ENCODE measurements at places on chromosomes 11 and 22. TPM values are rescaled to one million over a fixed set of nuclear protein-coding genes. Genes with fewer than 3 reads are reported as not detected.
A peak's percentile ranks its signal among the peaks of the same experiment; 100 is the strongest.

Gene KRTAP5-2
- total RNA-seq, result 0.54 TPM

Gene CDHR5
- 1.4 TPM for total RNA-seq

Gene PAK1
- 34.1 TPM for total RNA-seq

Gene CCDC87
- total RNA-seq, result 0.61 TPM

Gene SCGB1D2
- total RNA-seq, result not detected

Gene FREY1
- total RNA-seq, result 1.9 TPM

Gene LIMK2
- 13.0 TPM for total RNA-seq

DNA sequence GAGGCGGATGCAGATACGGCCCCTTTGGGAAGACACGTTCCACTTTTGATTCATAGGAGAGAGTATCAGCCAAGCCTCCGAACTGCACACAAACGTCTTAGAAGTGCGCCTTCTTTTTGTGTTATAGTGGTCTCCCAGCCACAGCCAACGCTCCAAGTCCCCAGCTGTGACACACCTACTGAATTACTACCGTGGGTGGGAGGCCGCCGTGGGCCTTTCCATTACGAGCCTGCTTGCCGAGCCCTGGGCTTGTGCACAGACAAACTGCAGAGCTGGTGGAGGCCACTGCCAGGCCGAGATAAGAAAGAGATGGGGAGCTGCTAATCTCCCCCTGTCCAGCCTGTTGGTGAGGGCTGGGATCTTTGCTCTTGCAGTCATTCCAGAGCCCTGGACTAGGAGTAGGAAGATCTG is 761 bp downstream of the HMBS start:
- peak; percentile 49 for ATAC-seq

DNA sequence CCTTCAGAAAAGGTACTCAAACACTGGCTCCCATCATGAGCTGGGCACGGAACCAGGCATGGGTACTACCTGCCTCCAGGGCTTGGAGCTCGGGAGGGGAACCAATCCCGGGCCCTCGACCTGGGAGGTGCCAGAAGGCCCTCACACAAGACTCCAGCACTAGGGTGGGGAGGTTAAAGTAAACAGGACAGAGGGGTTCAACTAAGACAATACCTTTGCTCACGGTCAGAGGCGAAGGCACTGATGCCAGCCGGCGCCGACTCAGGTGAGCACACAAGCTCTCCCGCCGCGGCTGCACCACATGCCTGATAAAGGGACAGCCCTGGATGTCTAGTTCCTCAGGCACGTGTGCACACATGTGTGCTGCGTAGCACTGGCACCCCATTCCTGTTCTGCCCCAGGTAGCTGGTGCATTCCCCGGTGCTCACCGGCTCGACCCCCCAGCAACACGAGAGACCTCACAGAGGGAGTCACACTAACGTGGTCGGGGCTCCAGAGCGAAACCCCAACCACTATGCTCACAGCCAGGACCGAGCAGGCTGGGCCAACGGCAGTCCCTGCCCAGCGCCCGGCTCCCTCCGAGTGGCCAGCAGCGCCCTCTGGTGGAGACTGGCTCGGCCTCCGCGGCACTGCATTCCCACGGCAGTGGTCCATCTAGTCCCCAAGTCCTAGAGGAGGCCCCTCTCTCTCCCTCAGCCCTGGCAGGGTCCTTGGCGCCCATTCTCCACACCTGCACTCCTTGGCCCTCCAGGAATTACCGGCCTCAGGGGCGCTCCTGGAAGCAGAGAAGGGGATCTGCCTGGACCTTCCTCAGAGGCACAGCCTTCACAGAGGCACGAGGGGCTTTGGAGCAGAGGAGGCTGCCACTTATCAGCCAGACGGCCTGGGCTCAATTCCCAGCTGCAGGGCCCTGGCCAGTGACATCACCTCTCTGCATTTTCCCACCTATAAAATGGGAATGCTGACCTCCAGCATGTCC is 28.8 kb upstream of the MOB2 start:
- peak; percentile 94 for ATAC-seq

GRCh38 chr11:47443028-47443700 is 5.8 kb downstream of the RAPSN start:
- no peak for ATAC-seq

DNA sequence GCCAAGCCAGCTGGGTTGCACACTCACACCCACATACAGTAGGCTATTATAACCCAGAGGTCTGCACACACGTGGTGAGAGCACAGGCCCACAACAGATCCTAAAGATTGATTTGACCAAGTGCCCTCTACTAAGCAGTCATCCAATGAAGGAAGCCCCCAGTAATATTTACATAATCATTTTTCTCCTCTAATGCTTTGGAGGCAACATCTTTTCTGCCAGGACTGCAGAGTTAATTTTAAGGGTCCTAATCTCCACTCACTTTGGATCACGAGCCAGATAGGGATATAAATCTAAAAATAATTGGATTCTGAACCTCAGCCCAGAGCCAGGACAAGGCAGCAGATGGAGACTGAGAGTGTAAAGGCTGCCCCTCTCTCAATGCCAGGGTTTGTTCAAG is 49.1 kb upstream of the MTNR1B start:
- ATAC-seq, result no peak

GRCh38 chr11:66015454-66015881 is 3.7 kb downstream of the CST6 start:
- no peak for ATAC-seq

DNA sequence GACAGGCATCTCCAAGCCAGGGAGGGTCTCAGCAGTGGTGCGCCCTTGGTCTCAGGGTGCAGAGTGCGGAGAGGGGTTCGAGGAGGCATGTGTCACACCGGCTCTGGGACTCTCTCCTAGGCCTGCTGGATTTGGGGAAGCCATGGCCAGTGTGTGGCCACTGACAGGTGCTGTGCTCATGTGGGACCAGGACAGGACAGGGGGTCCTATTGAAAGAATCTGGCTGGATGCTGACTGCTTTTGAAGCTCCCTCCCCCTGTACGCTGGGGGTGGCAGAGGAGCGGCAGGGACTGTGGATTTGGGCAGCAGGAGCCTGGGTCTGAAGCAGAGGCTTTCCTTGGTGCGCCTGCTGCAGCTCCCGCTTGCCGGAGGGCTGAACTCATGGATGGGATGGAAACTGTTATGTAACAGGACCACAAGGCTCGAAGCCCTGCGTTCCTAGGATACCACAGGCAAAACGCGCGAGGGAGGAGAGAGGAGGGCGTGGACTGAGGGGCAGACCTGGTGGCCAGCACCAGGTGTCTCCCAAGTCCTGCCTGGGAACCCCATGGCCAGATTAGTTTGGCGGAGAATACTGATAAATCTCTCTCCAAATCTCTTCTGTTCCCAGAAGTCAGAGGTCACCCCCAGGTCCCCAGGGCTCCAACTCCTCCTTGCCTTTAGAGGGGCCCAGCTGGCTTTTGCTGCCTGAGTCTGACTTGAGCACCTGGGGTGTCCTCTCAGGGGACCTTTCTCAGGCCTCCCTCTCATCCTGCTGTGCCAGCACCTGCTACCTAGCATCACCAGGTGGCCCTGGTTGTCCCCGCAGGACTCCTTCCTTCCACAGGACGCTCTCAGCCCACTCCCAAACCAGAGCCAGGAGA is 13.8 kb upstream of the TEF start:
- ATAC-seq, result peak; percentile 9

GRCh38 chr11:57638005-57638781 is 11.5 kb downstream of the YPEL4 start:
- ATAC-seq, result peak; percentile 87

DNA sequence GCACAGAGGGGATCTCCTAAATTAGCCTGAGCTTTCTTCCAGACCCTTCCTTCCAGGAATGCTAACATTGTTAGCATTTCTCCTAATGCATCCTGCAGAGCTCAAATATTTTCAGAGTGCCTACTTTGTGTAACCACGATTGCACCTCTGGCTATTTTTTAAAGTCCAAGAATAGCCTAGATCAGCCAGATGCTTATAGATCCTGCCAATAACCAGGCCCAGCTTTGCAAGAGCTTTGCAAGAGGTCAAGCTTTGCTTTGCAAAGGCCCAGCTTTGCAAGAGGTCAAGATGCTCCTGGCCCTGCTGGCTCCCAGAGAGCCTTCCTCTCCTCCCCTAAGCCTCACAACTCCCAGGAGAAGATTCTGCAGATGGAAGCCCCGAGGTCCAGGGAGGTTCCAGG is 491.9 kb downstream of the MN1 start:
- ATAC-seq, result no peak

DNA sequence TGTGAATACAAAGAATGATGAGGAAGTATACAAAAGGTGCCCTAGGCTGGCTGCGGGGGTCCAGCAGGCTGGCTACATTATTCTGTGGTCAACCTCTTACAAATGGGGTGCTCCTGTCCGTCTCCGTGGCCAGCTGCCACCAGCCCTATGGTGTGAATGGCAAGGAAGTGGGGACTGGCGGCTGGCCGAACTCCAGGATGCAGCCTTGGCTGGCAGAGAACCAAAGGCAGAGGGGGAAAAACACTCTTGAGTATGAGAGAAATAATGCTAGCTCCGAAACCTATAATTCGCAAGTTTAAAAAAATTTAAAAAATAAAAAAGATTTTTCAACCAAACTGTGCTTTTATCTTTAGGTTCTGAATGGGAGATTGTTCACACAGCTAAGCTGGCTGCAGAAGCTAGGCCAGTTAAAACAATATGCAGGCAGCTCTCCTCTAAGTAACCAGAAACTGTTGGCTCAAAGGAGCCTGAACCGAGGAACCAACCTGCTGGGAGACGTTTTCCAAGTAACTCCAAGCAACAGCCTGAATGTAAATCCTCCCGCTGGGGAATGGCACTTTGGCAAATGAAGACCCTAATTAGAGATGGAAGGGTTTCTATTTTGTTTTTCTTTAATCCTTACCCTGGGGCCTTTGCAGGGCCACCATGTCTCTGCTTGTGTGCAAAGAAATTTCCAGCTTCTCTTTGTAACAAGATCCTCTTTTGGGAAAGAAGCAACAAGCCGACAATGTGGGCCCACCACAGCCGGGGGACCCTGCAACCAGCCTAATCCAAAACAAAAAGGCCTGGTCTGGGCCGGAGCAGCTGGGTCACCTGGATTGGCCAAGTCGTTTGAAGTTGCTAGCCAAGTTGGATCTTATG is 50.2 kb downstream of the C22orf31 start:
- no peak for ATAC-seq

DNA sequence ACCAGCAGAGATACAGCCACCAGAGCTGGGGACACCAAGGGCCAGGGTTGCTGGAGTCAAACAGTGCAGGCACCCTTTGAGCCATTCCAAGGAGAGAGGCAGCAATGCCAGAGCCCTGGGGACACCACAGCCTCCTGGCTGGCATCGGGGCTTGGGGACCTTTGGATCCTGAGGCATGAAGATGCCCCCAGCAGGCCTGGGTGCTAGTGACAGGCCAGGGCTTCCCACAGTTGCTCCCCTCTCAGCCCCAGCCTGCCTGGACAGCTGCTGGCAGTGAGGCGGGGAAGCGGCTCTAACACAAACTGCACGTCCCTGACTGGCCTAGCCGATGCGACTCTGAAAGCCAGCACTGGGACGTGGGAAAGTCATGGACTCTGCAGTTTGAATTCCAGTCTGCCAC is 2.7 kb downstream of the CD5 start:
- no peak for ATAC-seq

- peak; percentile 71 for ATAC-seq
These were observed 56.9 kb upstream of the CSNK2A3 start for GRCh38 chr11:11409901-11410300.

DNA sequence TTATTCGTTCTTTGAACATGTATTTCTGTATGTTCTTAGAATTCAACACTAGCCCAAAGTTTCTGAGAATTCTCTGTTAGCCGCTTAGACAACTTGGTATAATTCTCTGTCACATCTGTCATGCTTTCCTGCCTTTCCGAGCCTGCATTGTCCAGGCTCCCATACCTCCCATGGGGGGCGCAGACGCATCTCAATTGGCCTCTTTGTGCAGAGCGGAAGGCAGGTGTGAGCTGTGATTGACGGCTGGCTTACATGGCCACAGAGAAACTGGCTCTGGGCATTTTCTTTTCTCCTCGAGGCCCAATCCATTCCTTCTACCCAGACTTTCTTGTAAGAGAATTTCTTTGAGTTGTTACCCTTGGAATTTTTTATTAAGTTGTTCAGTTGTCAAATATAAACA is 132.7 kb upstream of the SESN3 start:
- peak; percentile 60 for ATAC-seq

GRCh38 chr11:117180661-117181585 is 2.4 kb downstream of the SIDT2 start:
- ATAC-seq, result no peak

- no peak for ATAC-seq
These were observed 72.9 kb downstream of the ZBTB16 start for GRCh38 chr11:114132417-114132816.

- peak; percentile 66 for ATAC-seq
These were observed 626 bp upstream of the TBX10 start for GRCh38 chr11:67640021-67640757.

GRCh38 chr11:69468221-69468620 is 13.2 kb upstream of the LINC01488 start:
- ATAC-seq, result no peak

DNA sequence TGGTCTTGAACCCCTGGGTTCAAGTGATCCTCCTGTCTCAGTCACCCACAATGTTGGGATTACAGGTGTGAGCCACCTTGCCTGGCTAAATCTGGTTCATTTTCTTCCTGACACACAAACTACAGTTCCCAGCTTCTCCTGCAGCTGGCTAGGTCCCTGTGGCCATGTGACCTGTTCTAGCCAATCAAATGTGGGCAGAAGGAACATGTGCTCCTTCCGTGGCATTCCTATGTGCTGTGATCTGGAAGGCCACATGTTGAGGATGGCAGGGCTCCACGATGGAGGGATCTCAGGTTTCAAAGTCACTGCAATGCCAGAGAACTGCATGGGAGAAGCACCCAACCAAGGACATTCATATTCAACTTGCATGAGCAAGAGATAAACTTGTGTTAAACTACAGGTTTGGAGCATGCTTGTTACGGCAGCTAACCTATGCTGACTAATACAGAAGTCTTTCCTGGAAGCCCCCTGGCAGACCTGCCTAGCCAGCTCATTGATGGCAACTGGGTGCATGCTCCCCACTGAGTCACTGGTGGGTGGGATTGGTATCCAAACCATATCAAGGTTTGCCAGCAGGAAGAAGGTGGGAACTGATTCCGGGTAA is 86.0 kb downstream of the RPS6KA4 start:
- ATAC-seq, result no peak

GRCh38 chr11:75272821-75273301 is 32.3 kb downstream of the TPBGL start:
- ATAC-seq, result no peak

Data from motor neuron (in vitro differentiated cells).